Naive thymus-derived CD4-positive, alpha-beta T cell (primary cell): ENCODE measurements at places on chromosomes 5 and 9.
A peak's percentile ranks its signal among the peaks of the same experiment; 100 is the strongest.

DNA sequence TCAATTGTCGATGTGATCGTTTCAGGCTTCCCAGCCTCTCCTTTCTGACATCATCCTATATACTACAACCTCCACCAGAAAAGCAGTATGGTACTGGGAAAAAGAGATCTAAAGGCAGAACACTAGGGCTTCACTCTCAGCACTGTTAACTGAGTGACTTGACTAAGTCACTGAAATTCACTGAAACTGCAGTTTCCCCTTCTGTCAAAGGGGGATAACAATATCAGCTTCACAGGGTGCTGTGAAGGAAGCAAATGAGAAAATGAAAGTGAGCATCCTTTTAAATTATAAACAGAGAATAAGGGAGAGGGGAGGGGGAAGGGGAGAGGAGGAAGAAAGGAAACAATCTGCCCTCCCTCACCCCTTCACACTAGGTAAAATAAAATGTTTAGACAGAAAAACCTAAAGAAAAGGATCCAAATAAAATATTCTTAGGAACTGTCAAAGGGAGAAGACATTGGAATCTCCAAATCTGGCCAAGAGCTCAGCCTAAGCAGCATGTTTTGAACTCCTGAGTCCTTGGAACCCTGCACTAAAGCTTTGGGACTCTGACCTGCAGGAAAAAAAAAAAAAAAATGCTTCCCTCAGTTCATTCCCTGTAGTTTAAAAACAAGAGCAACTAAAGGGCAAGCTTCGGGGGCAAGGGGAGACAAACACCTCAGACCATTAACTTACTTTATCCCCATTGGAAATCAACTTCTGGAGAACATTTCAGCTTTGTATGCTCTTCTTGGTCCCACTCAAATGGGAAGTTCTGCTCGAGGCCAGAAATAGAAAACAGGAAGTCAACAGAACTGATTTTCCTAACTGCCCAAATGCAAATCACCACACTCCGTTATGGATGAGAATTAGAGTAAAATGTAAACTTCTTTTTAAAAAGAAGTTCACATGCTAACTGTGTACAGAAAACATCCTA is 178.3 kb downstream of the DEPDC1B start:
- no peak for DNase-seq

DNA sequence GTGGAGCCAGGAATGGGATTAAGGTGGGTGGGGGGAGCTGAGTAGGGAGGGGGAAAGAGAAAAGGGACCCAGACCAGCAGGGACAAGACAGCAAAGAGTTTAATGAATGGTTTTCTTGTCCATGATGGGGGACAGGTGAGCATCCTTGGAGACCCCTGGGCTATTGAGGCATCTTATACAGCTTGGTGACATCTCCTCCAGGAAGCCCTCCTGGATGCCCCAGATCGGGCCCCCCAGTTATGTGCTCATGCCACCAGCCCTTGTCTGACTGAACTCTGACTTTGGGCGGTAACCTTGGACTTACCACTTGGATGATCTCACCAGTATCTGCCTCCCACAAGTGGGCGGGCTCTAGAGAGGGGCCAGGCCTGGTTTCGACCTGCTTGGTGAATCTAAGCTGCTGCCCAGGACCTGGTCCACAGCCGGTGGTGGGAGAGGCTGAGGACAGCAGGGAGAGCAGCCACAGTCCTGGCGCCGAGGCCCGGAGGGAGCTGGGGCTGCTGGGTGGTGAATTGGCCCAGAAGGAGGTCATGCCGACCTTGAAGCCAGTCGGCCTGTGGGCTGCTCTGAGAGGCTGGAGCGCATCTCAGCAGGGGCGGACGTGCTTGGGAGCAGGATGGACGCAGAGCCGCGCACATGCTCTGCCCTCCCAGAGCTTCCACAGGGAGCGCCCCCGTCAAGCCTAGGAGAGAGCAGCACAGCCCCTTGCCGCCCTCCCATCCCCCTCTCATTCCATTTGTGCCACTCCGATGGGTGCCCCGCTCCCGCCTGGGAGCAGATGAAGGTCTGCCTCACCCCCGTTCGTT is 36.2 kb downstream of the UNC5A start:
- no peak for DNase-seq

DNA sequence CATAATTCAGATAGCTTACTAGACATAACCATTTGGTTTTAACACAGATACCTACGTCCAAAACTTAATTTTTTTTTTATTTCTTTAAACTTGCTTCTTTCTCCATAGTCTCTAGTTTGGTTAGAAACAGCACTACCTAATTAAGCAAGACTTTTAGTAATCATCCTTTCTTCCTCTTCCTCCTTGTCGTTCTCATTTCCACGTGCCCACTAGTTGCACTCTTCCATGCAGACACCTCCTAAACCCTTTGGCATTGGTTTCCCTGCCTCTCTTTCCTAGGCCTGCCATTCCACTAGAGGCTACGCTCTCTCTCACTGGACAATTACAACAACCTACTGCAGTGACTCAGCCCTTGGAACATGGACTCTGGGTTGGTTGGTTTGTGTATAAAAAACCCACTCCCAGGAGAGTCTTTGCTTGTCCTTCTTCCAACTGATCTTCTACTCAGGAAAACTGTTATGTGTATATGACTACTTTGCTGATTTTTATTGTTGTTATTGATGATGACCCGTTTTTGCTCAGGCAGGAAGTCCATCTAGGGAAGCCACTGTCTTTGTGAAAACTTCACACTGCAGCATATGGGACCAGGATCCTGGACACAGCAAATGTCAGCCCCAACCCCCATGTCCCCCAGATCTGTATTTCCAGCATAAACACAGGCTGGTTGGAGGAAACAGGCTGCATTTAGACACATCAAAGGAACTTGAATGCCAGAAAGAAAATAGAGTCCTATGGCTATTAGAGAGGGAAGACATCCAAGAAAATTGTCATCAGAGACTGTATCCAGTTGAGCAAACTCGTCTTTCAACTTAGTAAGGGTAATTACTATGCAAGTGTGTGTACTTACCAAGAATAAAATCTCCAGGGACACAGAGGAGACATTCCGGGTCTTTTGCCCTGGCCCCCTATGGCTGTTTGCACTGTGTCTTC is 503.2 kb downstream of the GADD45G start:
- DNase-seq: no peak

GRCh38 chr9:136545965-136546696 is at the start of gene NOTCH1:
Gene NOTCH1, minus strand, starts transcription at chr9:136546048. Its CDS starts 262 bp downstream, at chr9:136545786.
- DNase-seq: peak; percentile 86

DNA sequence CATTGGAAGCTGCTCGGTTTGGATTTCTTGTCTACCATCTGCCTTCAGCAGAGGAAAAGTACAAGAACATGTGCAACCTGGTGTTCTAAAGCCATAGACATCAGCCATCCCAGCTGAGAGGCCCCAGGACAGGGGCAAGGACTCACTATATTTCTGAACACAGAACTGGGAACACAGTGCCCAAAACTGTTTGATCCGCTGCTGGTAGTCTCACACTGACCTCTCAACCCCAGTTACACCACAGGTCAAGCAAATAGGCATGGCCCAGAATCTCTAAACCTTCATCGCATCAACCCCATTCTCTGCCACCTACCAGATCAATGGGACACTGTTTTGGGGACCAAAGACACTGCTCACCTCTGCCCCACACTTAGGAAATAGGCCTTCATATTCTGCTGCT is 2.0 kb downstream of the KLHL3 start:
- DNase-seq: no peak

DNA sequence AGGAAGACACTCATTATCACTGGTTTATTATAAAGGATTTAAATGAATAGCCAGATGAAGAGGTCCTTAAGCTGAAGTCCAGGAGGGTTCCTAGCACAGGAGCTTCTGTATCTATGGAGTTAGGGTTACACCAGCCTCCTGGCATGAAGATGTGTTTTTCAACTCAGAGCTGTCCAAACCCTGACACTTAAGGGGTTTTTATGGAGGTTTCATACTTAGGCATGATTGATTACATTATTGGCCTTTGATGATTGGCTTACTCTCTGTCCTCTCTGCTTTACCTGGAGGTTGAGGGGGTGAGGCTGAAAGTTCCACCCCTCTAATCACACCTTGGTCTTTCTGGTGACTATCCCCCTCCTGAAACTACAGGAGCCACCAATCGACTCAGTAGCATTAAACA is 84.9 kb upstream of the ZNF169 start:
- no peak for DNase-seq

GRCh38 chr9:76292658-76293057 is 101.6 kb downstream of the RFK start:
- no peak for DNase-seq

GRCh38 chr5:73250645-73251044 is 77.7 kb downstream of the TMEM174 start:
- DNase-seq: no peak

- no peak for DNase-seq
These were observed 103.2 kb downstream of the RGS3 start for GRCh38 chr9:113566712-113567071.

GRCh38 chr9:78149702-78150291 is 86.1 kb upstream of the CEP78 start:
- no peak for DNase-seq

DNA sequence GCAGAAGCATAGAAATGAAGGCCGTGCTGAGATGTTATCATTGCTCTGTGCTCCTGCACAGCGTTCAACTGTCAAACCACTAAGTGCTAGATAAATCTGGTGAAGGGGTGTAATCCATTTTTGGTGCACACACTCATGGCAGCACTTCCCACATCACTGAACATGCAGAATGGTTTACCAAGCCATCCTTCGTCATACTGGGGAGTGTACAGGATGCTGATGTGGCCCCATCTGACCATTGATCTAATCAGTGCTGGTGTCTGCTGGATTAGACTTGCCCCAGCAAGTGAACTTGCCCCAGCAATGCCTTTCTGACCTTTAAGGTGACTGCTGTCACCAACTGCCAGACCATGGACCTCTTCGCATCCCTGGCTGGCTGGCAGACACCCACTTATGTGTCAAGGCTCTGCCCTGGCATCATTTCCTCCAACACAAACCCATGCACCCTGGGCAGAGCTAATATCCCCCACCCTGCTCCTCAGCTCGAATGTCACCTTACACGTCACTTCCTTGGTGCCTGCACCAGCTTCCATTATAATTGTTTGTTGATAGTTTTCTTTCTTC is 4.2 kb upstream of the SEMA4D start:
- DNase-seq: no peak

DNA sequence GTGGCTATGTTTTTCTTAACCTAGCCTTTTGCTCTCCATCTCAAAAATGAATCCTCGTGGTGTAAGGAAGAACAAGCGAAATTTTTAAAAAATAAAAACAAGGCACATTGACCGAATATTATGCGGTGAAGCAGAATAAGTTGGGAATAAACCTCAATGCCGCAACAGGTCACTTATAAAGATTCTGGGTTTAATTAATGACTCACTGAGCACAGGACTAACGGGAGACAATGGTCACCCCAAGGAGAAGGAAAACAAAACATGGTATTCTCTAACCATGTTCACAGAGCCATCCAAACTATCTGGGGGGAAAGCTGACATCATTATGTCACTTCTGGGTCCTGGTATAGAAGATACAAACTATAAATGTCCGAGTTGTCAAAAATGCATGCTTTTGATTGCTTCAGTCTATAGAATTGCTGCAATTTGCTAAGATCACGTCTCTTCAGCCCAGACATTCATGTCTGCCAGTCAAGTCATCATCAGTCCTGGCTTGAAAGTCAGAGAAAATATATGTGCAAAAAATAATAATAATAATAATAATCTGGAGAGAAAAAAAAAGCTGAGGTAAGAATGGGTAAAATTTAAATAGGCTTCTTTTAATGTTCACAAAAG is 280.6 kb downstream of the NR2F1-AS1 start:
- DNase-seq: no peak

DNA sequence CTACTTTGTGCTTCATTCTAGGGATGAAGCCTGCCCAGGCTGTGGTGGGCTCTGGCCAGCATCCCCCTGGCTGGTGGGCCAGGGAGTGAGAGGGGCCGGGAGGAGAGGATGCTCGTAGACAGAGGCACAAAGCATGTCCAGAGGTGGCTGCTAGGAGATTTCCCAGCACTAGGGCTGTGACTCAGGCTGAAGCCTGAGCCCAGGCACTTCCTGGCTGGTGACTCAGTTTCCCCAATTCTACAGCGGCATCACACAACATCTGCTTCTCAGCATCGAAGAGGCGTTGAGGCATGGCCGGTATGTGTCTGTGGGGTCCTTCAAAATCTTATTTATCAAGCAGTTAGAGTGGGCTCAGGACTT is 55.6 kb downstream of the DUSP1 start:
- no peak for DNase-seq

DNA sequence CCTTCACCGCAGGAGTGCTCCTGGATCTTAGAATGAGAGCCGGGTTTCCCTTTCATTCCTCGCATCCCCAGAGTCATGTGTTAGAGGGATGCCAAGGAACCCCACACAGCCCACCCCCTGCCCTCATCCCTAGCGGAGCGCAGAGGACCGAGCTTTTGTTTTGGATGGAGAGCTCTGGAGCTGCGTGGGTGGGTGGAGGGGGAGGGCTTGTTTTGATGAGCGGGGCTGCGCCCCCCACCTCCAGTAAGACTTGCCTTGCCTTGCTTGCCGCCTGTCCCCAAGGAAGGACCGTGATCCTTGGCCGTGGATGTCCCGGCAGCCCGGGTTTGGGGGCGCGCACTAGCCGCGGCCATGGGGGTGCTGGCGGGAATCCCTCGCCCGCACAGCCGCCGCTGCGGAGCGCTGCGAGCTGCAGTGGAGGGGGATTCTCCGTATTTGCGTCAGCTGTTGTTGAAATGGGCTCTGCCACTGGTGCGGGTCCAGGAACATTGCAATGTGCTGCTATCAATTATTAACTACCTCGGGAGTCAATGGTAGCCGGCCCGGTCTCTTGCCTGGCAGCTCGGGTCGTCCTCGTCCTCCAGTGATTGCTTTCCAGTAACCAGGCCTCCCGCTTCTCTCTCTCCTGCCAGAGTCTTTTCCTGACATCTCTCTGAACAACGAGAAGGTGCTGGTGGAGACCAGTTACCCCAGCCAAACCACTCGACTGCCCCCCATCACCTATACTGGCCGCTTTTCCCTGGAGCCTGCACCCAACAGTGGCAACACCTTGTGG is 1.0 kb downstream of the EGR1 start:
- peak; percentile 18 for DNase-seq

GRCh38 chr5:138732933-138733332 is 20.3 kb upstream of the CTNNA1 start:
- DNase-seq: no peak

DNA sequence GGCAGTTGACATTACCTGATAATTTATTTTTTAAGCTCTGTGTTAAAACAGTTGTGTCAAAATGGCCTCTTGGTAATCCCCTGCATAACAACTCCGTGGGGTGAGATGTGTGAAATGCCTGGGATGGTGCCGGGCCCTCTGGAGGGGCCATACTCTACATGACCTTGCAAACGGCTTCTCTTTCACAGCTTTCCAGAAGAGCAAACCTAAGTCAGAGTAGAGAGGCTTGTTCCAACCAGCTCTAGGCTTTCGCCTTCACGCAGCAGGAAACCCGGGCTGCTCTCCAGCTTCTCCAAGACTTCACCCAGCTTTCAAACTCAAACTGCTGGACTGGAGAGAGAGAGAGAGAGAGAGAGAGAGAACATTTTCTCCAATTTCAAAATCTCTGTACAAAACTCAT is 120.1 kb downstream of the SNX18 start:
- DNase-seq: no peak

- no peak for DNase-seq
These were observed 73.4 kb downstream of the SGCD start for GRCh38 chr5:156400231-156400986.
